Activated CD4-positive, alpha-beta memory T cell treated with anti-CD3 and anti-CD28 coated beads for 36 hours (primary cell): ENCODE measurements at places on chromosomes 6 and 20. TPM values are rescaled to one million over a fixed set of nuclear protein-coding genes. Genes with fewer than 3 reads are reported as not detected.
A peak's percentile ranks its signal among the peaks of the same experiment; 100 is the strongest.

DNA sequence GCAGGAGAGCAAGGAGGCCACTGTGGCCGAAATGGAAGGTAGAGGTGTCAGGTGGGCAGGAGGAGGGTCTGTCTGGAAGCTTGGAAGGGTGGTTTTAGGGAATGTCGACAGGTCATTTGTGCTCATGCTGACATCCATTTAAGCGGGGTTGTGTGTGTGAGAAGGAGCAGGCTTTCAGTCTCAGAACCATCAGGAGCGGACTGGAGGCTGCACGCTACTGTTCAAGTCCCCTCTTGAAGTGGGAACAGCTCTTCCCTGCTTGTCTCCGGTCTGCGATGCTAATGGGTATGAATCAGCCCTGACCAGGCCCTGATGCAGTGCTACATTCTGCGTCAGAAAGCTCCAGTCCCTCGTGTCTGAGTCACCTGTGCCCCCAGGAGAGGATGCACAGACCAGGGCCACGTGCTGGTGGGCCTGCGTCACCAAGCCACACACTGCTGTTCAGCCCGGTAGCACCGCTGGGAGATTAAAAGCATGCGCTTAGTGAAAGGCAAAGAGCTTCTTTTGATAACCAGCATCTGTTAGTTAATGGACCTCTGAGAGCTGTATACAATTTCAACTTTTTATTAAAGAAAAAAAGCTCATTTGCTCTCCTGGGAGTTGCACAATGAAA lies 58.0 kb downstream of the APCDD1L start:
- no peak overlapping the region for H3K27ac ChIP-seq
- DNase-seq = no peak
- H3K27me3 ChIP-seq = no peaks in the 10 kb centered on the region

The PET117 gene
- total RNA-seq = 15.9 TPM

DNA sequence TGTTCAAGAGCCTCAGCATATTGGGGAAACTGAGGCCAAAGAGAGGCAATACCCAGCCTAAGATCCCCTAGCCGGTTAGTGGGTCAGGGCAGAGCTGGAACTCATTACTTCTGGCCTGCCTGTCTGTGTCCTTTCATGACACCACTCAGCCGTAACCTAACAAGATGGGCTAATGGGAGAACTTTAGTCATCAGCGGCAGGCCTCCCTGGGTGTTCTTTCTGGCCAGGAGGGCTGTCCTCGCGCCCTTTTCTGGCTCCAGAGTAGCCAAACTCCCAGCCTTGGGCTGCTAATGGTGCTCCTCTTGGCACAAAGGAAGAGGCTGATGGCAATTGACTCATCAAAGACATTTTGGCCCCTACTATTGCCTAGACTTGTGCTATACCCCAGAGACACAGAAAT lies 76.6 kb downstream of the NCR2 start:
- DNase-seq = no peak
- no peak overlapping the region for H3K27ac ChIP-seq
- peaks cover 28% of the 10 kb centered on the region for H3K27me3 ChIP-seq
- no peaks in the 10 kb centered on the region for H3K36me3 ChIP-seq
- peaks cover 6% of the 10 kb centered on the region for H3K4me1 ChIP-seq

- no peak overlapping the region for H3K27ac ChIP-seq
- H3K4me3 ChIP-seq = no peak overlapping the region
- H3K27me3 ChIP-seq = peaks cover 4% of the 10 kb centered on the region
- no peaks in the 10 kb centered on the region for H3K36me3 ChIP-seq
- H3K4me1 ChIP-seq = no peaks in the 10 kb centered on the region
These were observed 37.1 kb downstream of the EYA2 start for GRCh38 chr20:46931699-46932098.

- peak overlapping the region; percentile 75 for H3K4me3 ChIP-seq
- peak overlapping the region; percentile 96 for H3K27ac ChIP-seq
These were observed 4.6 kb downstream of the SYTL3 start for GRCh38 chr6:158654498-158654897.
